Kasumi-1 (cell line): ENCODE measurements at places on chromosomes 2 and 18.

DNA sequence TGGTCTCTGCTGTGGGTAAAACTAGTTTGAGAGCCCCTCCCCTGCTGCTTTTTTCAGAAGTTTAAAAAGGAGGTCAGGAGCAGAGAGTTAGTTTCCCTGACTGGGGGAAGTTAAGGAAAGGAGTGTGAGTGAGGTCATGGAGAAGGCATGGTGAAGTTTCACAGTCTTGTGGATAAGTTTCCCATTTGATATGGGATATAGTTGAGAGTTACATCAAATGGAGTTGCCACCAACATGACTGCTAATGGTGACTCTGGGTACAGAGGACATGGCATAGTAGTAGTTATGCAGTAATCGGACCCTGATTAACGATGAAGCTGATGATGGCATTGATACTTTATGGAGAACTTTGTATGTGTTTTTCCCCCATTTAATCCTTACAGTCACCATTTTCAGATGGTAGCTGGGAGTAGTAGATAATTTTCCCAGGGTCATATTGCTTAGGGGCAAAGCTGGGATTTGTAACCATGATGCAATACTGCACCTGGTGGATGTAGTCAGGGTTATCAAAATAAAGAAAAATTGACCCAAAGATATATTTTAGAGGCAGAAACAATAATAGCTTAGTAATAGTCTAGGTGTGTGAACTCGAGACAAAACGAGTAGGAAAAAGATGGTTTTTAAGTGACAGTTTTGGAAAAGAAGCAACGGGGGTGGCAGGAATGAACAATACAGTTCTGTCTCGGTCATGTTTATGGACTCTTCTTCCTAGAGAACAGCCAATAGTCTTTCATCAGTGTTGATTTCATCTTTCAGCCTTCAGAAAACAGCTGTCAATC lies 74.6 kb downstream of the FMNL2 start:
- DNase-seq: no peak

GRCh38 chr2:48619526-48619925 lies 1.9 kb downstream of the GTF2A1L start:
- no peak for DNase-seq

GRCh38 chr2:181022652-181023051 lies 42.2 kb downstream of the UBE2E3 start:
- no peak for DNase-seq

GRCh38 chr18:23238651-23239349 lies 103.5 kb downstream of the CABLES1 start:
- no peak for DNase-seq

- peak; percentile 87 for DNase-seq
Observed at GRCh38 chr2:68411397-68412126, 46.5 kb downstream of the PLEK start.

DNA sequence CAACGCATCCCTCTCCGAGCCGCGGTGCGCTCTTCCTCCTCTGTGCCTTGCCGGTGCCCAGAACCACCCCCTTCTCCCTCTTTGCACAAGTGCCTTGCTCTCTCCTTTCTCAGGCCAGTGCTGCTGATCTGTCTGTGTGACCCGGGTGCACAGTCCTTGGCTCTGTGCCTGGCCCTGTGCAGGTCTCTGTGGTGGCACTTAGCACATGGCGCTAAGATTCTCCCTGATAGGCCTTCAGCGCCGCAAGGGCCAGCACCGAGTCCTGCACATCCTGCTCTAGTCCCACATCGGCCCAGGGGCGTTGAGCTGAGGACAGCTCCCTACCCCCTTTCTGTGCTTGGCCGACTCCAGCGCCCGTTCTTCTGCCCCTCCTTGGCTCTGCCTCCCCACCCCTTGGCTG lies 136.1 kb downstream of the NEDD4L start:
- no peak for DNase-seq

DNA sequence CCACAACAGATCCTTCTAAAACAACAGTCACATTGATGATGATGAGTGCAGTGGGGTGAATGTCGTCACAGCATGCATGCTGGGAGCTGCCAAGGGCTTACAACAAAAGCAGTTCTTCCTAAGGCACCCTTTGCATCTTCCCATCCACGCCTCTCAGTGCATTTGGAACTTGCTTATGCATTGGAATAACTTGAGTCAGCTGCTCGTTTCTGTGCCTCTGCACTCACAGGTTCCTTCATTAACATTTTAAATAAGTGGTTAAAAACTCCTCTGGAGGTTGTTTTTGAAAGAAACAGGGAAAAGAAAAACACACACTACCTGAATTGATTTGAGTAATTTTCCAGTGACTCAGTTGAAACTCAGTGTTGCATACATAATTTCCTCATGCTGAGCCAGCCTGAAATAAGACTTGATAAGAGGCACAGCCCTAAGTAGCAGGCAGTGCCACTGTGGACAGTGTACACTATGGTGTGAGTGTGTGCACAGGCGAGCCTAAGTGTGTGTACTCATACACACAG lies 46.8 kb upstream of the TRIM43B start:
- DNase-seq: no peak

DNA sequence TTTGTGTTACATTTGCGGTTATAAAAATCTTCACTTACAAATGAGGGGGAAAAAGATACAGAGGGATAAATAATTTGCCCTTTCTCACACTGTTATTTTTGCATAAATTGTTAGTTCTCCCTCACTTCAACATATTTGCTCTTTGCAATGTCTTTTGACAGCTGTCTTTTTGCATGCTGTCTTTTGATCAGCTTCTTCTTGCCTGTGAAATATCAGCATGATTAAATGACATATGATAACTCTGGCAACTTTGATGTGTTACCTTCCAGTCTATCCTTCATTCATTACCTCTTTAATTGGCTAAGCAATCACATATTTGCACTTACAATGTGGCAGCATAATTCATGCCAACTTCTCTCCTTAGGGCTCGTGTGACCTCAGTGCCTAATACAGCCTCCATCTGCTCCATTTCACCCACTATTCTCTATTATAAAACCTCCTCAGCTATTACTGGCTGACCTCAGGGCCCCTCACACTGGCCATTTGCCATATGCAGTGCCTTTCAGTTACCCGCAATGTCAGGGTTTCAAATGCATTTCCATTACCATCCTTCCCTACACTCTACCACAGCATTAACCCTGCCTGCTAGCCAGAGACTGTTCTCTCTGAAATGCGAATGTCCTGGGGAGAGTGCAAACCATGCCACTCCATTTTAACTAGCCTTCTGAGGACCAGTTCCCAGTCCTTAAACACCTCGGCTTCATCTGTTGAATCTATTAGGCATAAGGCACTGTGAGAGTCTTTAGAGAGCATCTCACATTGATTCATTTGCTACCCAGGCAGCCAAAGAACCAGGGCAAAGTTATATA lies 1056.6 kb upstream of the CHAC2 start:
- no peak for DNase-seq

GRCh38 chr18:55220523-55220922 lies 261.3 kb upstream of the CCDC68 start:
- DNase-seq: peak; percentile 4

DNA sequence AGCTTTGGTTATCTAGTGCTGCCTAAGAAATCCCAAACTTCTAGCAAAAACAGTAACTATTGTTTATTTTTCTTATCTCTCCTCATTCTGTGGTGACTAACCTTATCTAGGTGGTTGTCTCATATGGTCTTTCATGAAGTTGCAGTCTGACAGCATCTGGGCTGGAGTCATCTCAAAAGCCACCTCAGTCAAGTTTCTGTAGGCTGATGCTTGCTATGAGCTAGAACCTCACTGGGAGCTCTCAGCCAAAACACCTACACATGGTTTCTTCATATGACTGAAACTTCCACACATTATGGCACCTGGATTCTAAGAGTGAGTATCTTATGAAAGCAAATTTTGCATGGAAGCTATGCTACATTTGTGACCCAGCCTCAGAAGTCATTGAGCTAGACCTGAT lies 596.4 kb upstream of the VRK2 start:
- no peak for DNase-seq

GRCh38 chr2:240244543-240244942 lies 104.1 kb upstream of the OTOS start:
- no peak for DNase-seq

GRCh38 chr18:9097349-9097748 lies 5.2 kb upstream of the NDUFV2 start:
- DNase-seq: no peak

- peak; percentile 15 for DNase-seq
Observed at GRCh38 chr2:215454519-215455246, 18.8 kb upstream of the FN1 start.

DNA sequence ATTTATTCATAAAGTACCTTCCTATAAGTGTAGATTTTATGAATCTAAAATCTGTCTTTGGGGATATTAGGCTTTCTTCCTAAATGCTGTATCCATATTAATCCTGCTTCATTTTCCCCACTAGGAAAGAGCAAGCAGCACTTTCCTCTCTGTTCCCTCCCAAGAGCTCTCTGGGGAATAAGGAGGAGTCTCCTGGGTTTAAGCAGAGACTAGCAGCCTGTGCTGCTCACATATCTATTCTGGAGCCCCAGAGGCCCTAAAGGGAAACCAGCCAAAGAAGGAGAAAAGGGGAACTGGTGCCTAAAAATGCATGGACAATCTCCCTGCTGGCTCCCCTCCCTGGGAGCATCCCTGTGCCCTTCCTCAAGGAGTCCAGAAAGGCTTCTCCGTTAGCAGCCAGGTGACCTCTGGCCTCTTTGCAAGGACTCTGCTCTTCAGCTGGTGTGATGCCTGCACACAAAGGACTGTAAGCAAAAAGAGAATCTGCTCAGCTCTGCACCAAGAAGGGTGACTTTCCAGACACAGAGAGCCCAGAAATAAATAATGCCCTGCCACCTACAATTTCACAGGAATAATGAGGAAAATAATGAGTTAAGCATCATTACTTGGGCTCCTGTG lies 270.6 kb downstream of the SS18 start:
- DNase-seq: no peak

DNA sequence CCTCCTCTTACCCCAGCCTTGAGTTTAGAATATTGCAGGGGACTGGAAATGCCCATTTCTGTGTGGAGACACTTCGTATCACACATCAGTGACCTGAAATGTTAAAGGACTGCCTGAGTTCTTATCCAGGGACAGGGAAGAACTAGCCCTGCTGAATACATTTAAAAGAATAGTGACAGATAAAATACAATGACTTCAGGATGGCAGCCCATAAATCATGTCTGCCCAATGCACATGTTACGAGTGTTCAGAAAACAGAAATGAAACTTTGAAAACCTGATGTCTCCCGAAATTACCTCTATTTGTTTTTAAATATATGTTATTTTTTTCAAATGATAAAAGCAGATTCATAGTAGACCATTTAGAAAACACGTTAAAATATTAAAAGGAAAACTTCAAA lies 22.3 kb upstream of the RAB12 start:
- no peak for DNase-seq

GRCh38 chr2:112216167-112216566 lies 38.7 kb downstream of the ZC3H8 start:
- peak; percentile 38 for DNase-seq

DNA sequence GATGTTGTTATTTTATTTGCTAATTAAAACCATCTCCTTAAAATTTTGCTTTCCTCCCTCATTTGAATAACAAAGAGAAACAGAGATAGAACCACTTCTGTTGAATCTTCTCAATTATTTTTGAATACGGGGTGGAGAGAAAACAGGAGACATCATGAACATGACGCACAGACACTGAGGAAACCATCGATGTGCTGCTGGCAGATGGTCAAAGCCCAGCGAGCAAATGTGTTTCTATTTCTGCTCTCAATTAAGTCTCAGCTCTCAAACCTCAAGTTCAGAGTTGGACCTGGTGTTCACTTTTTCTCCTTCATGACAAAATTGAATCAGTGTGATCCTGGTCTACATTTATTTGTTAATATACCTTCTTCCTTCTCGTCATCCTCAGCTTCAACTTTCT lies 36.1 kb upstream of the TWIST2 start:
- DNase-seq: no peak

DNA sequence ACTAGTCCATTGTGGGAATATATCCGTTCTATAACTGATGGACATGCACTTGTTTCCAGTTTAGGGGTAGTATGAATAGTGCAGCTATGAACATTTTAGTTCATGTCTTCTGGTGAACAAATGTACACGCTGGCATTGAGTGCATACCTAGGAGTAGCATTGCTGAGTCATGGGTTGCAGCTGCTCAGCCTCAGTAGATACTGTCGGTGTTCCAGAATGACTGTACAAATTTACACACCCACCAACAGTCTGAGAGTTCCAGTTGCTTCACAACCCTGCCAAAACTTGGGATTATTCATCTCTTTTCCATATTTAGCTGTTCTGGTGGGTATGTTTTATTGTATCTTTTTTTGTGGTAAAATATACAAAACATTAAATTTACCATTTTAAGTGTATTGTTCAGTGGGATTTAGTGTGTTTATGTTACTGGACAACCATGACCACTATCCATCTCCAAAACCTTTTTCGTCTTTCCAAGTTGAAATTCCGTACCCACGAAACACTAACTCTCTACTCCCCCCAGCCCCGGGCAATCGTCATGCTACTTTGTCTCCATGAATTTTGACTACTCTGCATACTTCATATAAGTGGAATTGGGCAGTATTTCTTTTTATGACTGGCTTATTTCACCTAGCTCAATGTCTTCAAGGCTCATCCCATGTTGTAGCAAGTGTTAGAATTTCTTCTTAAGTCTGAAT lies 281.0 kb downstream of the PRKCE start:
- DNase-seq: no peak

DNA sequence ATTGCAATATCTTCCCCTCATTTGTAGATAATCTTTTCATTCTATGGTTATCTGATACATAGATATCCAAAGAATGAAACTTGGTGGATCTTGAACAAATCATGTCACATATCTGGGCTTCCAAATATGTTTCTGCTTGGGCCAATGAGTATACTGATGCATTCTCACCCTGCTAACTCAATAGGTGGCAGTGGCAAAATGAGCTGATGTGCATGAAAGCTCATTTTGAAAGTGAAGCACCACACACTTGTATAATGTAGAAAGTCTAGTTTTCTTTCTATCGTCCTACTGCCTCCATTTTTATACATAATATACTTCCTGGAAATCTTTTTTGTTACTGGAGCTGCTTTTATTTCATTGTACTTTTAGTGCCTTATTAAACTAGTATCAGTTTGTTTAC lies 208.2 kb downstream of the PRKCE start:
- no peak for DNase-seq

- DNase-seq: no peak
Observed at GRCh38 chr18:54641734-54642133, 50.7 kb downstream of the DYNAP start.

GRCh38 chr2:86022661-86023365 lies 82.9 kb downstream of the POLR1A start:
- DNase-seq: no peak

GRCh38 chr18:77129150-77129551 lies 3.4 kb downstream of the MBP start:
- DNase-seq: no peak

- DNase-seq: no peak
Observed at GRCh38 chr2:160583813-160584537, 90.4 kb upstream of the RBMS1 start.

GRCh38 chr2:61647044-61647443 lies 108.9 kb upstream of the XPO1 start:
- no peak for DNase-seq

- no peak for DNase-seq
Observed at GRCh38 chr2:11698009-11698922, 28.3 kb upstream of the NTSR2 start.

DNA sequence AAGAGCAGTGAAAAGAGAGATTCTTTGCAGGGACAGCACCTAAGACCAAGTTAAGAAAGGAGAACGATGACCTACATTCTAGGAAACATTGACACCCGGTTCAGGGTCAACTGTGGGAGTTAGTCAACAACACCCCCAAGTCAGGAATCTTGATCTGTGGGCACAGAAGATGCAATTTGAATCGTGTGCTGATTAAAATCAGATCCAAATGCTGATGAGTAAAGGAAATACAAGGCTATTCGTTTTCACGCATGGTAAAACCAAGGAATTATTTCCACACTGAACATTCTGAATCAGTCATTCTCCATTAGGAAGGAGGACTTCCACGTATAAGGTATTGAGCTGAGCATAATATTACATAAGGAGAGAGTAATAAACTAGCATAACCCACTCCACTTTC lies 124.2 kb downstream of the COPS8 start:
- DNase-seq: no peak
